Effector memory CD4-positive, alpha-beta T cell (primary cell): ENCODE measurements at places on chromosomes 7 and 10.
A peak's percentile ranks its signal among the peaks of the same experiment; 100 is the strongest.

GRCh38 chr7:2490181-2490651 lies 14.0 kb upstream of the GRIFIN start:
- no peak for DNase-seq

DNA sequence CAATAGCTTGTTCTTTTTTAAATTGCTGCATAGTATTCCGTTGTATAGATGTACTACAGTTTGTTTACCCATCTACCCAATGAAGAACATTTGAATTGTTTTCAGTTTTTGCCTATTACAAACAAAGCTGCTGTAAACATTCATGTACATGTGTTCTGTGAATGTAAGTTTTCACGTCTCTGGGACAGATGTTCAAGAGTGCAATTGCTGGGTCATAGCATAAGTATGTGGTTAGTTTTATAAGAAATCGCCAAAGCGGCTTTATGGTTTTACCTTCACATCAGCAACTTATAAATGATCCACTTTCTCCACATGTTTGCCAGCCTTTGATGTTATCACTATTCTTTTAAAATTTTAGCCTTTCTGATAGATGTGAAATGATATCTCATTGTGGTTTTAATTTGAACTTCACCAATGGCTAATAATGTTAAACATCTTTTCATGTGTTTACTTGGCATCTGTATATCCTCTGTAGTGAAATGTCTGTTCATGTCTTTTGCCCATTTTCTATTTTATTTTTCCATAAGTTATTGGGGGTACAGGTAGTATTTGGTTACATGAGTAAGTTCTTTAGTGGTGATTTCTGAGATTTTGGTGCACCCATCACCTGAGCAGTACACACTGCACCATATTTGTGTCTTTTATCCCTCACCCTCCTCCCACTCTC lies 73.5 kb downstream of the TBXAS1 start:
- no peak for DNase-seq

- DNase-seq: no peak
Measured at GRCh38 chr7:158275711-158276413, 311.8 kb downstream of the PTPRN2 start.

DNA sequence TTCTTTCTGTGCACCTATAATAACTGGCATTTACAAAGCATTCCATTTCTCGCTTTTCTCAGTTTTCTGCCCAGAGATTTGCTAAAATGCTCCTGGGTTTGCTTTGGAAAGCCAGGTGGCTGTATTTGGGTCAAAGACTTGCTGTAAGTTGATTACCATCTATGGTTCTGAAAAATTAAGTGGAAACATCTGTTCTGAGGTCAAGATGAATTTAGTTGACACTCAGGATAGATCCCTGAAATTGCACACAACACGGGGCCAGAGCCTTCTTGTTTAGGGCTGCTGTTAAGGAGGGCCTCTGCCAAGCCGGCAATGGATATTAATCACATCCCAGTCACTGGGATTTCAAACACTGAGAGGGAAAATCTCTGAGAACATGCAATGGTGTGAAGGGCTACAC lies 111.6 kb upstream of the GLI3 start:
- DNase-seq: no peak

DNA sequence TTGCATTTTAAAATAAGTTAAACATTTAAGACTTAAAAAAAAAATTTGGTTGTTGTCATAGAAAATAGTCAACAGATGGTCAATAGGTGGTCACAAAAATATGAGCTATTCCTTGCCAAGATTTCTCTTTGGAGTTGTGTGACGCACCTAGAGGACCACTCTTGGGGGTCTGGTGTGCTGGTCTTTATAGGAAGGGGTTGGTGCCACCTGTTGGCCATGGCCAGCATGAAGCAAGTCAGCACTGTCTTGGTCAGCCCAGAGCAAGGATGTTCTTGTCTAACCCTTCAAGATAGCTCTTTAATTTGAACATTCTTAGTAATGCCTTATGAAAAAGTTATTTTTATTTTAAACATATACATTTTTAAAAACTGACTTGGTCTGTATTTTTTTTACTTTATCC lies 267.9 kb upstream of the CNTNAP2 start:
- no peak for DNase-seq

- no peak for DNase-seq
Measured at GRCh38 chr10:36534471-36535002, 590.9 kb upstream of the ANKRD30A start.

DNA sequence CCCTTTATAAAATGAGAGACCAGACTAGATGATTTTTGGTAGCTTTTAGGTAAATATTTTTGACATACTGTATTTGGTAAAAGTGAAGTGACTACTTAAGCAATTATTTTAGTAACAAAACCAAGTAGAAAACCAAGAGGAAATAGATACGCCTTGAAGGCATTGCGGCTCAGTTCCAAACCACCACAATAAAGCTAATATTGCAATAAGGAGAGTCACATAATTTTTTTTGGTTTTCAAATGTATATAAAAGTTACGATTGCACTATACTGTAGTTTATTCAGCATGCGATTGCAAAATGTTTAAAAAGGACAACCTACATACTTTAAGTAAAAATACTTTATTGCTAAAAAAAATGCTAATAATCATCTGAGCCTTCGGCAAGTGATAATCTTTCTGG lies 581.7 kb upstream of the POT1 start:
- DNase-seq: no peak

DNA sequence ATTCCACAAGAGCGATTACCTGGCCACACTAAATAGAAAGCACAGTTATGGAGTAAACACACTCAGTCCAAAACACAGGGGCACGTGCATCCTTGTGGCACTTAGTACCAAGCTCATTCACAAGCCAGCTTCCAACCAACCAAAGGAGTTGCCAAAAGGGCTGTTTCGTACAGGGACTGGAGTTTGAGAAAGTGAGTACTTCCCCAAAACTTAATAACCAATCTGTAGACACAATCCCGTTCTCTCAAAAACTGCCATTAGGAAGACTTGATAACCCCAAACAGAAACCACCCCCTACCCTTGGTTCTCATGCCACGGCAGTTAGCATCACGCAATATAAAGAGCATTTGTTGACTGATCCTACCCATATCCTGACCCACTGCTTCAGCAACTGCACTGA lies 166.2 kb upstream of the ASAH2 start:
- DNase-seq: no peak

DNA sequence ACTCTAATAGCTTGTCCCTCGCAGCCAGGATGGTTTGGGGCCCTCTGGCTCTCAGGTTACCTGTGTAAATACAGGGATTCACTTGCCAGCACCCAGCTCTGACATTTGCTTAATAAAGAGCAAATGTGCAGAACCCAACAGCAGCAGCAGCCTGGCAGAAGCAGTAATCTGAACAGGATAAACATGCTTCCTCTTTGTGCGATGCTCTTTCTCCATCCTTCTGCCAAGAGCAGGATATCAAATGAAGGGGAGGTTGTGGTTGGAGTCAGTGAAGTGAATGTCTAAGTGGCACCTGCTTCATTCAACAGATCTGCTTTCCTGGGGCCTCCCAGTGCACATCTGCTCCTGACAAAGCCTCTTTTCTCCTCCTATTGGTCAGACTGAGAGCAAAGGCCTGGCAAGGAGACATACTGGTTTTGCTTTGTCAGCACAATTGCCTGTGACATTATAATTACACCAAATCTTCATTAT lies 130.3 kb downstream of the NRF1 start:
- no peak for DNase-seq

DNA sequence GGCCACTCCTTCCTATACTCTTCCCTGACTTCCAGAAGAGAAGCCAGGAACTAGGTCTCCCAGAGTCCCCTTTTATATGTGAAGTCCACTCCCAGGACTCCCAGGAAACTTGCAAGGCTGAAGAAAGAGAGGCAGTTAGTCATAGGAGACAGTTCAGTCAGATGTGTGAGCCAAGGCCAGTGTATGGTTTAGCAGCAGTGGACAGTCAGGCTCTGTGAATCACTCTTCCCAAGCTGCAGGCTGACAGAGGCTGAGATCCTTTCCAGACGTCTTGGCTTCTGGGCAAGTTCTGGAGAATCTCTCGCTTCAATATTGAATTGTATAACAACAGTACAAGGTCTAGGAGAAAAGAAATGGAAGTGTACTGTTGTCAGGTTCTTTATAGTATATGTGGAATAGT lies 26.9 kb downstream of the BLVRA start:
- no peak for DNase-seq

- DNase-seq: no peak
Measured at GRCh38 chr10:32143302-32143847, 87.2 kb upstream of the KIF5B start.

DNA sequence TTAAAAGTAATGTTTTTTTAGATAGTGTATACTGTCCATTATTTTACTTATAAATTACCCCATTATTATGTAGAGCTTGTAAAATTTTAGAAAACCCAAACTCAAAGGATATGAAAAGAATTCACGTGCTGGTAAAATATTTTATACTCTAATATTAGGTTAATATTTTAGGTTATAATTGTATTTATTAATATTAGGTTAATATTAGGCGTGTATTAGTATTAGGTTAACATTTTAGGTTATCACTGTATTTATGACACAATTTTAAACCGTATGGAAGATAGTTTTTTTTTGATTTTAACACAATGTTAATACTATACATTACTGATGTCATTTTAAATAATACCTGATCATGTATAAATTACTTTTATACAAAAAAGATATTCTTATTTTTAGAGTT lies 48.5 kb downstream of the ARL4A start:
- DNase-seq: no peak

- no peak for DNase-seq
Measured at GRCh38 chr10:34316154-34316553, 498.9 kb downstream of the PARD3 start.

DNA sequence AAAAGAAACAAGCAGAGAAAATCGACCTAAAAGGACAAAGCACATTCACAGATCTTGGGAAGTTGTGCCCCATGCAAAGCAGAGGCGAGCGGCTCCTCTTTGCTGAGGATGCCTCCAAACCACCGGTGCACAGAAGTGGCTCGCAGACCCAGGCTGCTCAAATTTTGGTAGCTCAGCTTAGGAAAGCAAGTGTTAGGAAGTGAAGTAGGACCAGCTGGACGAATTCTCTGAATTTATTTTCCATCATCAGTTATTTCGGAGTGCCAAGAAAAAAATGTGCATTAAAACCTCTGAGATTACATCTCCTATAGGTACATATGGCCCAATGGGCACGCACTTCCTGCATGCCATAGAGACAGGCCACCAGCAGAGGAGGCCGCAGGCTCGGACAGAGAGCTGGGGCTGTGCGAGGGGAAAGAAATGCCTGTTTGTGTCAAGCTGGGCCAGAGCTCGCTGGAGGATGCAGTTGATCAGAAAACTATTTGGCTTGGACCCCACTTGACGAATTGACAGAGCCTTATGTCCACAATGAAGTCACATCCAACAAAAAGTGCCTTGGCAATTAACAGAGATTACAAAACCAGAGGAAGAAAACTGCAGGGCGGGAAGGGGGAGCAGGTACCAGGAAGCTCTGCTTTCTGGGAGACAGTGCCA lies 122.3 kb upstream of the LYZL2 start:
- peak; percentile 32 for DNase-seq

DNA sequence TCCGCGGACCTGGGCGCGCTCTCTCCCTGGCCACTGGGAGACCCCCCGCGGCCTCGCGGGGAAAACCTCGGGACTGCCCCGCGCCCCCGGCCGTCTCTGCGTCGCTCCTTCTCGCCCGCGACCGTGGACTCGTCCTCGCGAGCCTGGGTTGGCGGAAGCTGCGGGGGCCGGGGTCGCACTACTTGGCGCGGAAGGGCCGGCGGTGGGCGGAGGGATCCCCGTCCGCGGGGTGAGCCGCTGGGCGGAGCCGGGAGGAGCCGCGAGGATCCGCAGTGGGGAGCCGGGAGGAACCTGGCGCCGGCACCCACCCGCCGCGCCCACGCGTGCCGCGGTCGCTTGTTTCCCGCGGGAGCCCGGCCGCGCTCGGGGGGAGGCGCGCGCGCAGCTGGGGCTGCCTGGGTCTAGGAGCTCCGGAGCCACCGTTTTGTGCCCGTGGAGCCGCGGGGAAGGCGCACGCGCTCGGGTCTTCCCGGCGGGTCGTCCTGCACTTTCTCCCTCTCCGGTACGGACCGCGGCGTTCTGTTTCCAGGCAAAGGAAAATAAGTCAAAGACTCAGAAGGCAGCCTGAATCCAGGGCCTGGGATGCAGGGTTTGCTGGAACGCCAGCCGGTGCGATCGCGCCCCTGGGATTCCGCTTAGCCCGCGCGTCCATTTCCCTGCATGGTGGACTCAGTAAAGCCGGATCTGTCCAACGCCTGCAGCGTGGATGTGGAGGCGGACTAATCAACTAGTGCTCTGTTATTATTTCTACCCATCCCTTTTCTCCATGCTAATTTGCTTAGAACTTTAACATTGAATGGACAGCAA lies 28.7 kb upstream of the KMT2C start:
- DNase-seq: peak; percentile 6

DNA sequence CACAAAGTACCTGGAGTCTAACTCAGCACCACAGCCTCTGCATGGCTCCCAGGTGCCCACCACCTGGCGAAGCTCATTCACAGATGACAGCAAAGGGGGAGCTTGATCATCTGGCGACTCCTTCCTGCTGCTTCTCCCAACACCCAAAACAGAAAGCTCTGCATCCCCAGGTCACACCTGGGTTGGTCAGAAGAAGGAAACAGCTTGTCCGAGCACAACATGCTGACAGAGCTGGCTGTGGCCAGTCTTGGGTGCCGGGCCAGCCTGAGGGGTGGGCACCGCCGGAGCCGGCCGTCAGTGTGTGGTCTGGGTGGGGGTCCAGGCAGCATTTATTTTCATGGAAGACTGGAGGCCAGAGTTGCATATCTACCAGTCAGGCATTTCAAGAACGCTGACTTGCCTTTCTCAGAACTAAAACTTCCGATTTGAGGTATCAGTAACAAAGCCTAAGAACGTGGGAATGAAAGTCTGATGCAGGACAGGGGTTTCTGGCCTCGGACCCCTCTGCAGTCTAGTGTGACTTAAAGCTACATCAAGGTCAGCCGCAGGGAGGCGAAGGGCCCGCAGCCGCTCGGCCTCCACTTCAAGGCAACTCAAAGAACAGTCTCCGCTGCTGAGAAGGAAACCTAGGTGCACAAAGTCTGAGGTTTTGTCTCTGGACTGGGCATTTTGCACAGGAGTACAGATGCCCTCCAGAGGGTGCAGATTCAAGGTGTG lies 109.6 kb downstream of the CYTH3 start:
- no peak for DNase-seq

GRCh38 chr7:13540429-13540828 lies 449.0 kb downstream of the ETV1 start:
- DNase-seq: no peak

DNA sequence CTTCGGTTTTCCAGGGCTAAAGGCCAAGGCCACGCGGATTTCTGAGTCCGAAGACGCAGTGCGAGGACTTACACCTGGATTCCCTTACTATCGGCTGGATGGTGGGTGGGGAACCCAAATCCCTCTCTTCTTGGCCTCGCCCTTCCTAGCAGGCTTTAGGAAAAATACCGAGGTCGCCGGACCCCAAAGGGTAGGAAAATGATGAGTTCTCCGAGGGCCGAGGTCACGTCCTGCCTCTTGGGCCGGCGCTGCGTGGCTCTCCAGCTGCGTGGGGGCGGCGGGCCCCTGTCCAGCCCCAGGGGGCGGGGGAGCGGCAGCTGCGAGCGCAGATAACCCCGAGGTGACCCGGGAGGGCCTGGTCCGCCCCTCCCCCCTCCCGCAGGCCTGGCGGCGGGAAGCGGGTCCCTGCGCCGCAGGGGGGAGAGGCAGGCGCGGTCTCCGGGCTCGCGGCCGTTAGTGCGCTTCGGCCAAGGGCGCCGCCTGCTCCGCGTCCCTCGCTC lies 805 bp upstream of the HMX3 start:
- DNase-seq: no peak

- no peak for DNase-seq
Measured at GRCh38 chr7:41051535-41051934, 651.4 kb downstream of the INHBA start.
